ENCODE measurements at places on chromosomes 5 and 9. TPM values are rescaled to one million over a fixed set of nuclear protein-coding genes. Genes with fewer than 3 reads are reported as not detected.

TERT gene
- not detected for polyA plus RNA-seq

GRCh38 chr5:113824307-113824706, 310.8 kb downstream of the YTHDC2 start:
- H3K36me3 ChIP-seq = no peaks in the 10 kb centered on the region
- no peaks in the 10 kb centered on the region for H3K4me1 ChIP-seq
- no peak overlapping the region for H3K4me3 ChIP-seq
- no peak overlapping the region for H3K27ac ChIP-seq
- no peak for DNase-seq

PCDHA11 gene
- 0.15 TPM for polyA plus RNA-seq

DNA sequence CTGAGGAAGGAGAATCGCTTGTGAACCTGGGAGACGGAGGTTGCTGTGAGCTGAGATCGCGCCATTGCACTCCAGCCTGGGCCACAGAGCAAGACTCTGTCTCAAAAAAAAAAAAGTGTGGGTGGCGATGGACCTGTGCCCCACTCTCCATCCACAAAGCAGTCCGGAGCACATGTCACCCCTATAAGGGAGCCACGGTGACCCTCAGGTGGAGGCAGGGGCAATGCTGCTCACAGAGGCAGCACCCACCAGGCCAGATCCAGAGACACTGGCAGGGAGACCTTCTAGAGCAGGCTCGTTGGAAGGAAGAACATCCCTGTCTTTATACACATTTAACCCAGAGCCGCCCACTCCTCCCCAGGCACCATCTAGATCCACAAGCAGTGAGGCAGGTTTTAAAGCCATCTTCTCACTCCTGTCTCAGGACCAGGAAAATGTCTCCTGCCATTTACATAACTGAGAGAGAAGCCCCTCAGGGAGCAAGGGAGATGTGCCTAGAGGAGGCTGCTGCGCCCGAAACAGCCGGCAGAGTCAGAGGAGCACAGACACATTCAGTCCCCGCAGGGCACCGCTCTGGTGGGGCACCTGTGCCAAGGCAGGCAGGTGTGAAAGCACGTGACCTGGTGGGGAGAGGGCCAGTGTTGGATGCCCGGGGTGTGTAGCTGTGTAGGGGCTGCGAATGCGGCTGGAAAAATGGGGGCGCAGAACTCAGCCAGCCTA, 31.6 kb upstream of the ADAMTS2 start:
- H3K36me3 ChIP-seq = no peaks in the 10 kb centered on the region
- H3K27me3 ChIP-seq = no peaks in the 10 kb centered on the region
- DNase-seq = no peak
- H3K27ac ChIP-seq = no peak overlapping the region
- H3K4me1 ChIP-seq = peaks cover 3% of the 10 kb centered on the region

- peaks cover 3% of the 10 kb centered on the region for H3K4me1 ChIP-seq
- H3K36me3 ChIP-seq = no peaks in the 10 kb centered on the region
- H3K27me3 ChIP-seq = no peaks in the 10 kb centered on the region
These were observed 605.0 kb upstream of the CLINT1 start for GRCh38 chr5:158463938-158464337.

SMIM33 gene
- not detected for polyA plus RNA-seq
